Epithelial cell of proximal tubule (primary cell): ENCODE measurements at places on chromosomes 5 and 9. TPM values are rescaled to one million over a fixed set of nuclear protein-coding genes. Genes with fewer than 3 reads are reported as not detected.

DNA sequence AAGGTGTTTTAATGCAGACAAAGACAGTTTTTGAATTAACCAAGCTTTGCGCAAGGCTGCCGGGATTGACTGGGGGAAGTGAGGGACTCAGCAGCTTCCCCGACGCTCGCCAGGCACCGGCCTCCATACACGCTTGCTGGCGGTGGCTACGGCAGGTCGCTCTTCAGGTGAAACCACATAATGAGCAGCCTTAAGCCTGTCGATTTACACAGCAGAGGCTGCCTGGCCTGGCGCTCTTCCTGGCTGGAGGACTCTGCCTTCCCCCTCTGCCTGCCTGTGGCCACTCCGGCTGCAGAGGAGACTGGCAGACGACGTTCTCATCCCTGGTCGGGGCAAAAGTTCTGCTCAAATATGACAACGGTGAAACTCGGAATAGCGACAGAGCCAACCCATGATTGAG is 9.0 kb upstream of the NOTCH1 start:
- no peak for DNase-seq

- no peak for DNase-seq
Measured at GRCh38 chr5:53826504-53826903, 266.1 kb downstream of the NDUFS4 start.

The TSSK1B gene
- not detected in 2 replicates for total RNA-seq

DNA sequence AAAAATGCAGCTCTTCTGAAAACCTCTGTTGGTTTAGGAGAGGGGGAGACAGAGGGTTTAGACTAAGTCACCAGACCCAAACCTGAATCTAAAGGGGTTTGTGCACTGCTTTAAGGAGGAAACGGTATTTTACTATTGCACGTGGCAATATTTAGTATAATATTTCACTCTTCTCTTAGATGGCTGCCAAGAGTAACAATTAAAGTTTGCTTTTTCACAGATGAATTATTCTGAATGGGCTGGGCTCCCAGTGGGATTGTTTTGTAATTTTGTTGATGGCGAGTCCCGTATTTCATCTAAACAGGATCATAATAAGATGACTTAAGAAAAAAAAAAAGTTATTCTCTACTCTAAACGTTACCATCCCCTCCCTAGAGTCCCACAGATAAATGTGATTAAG is 245.4 kb downstream of the PCSK5 start:
- DNase-seq = no peak

The MARCHF11 gene
- total RNA-seq = not detected in 2 replicates

DNA sequence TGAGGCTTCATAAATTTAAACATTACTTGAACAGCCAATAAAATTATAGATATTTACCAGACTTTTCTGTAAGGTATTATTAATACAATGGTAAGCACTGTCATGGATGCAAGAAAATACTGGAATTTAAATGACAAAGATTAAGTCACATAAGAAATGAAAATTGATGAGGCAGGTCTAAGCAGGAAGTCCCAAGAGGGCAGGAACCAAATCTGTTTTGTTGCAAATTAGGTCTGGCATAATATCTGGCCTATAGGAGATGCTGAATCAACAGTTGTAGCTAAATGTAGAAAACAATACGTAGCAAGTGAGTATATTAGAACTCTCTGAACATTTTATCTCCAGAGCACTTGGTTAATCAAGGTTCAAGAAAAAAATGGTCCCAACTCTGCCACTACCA is 142.5 kb downstream of the EBF1 start:
- DNase-seq = no peak

- DNase-seq = no peak
Measured at GRCh38 chr9:130266236-130267098, 907 bp downstream of the HMCN2 start.

The CSF1R gene
- not detected in 2 replicates for total RNA-seq

- DNase-seq = no peak
Measured at GRCh38 chr5:170590566-170590965, 86.7 kb downstream of the KCNIP1 start.

DNA sequence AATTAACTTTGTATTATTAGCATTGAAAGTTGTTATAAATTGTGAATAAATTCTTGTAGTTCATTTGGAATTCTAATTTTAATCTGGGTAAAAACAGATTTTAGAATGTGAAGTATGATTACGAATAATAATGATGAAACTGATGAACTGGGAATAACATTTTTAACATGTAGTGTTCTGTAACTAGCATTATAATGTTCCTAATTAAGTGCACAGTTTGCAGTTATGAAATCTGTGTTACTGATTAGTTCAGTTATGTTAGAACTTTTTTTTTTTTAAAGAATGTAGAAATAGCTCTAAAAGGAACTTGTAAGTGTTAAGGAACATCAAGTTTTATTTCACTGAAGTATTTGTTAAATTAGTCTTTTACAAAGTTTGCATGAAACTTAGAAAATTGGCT is 48.9 kb upstream of the EIF4EBP3 start:
- no peak for DNase-seq

GRCh38 chr9:21251190-21251589 is 11.4 kb upstream of the IFNA14 start:
- no peak for DNase-seq

GRCh38 chr5:72855821-72856220 is 39.4 kb downstream of the TNPO1 start:
- no peak for DNase-seq

The CYLC2 gene
- not detected in 2 replicates for total RNA-seq
